ENCODE measurements at places on chromosomes 4 and X.

GRCh38 chrX:57951666-57952319, 41.5 kb upstream of the ZXDA start:
- DNase-seq = no peak

DNA sequence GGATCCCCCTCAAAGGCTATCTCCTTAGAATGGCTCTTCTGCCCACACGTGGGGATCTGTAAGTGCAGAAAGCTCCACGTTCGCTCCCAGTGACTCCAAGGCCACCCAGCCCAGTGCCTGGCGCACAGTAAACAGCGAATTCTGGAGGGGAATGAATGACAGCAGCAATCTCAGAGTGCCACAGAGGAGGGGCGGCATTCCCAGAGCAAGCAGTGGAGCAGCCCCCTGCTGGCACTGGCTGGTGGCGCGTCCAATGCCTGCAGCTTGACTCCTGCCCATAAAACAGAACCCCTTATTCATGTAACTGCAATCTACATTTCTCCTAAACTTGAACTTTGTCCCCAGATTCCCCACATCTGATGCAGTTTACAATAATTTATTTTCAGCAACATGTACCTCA, 6.9 kb upstream of the HELT start:
- DNase-seq = no peak

- no peak for DNase-seq
Observed at GRCh38 chr4:72555377-72555831, 13.6 kb downstream of the ADAMTS3 start.

- no peak for DNase-seq
Observed at GRCh38 chrX:16671005-16671404, 21.0 kb downstream of the S100G start.

DNA sequence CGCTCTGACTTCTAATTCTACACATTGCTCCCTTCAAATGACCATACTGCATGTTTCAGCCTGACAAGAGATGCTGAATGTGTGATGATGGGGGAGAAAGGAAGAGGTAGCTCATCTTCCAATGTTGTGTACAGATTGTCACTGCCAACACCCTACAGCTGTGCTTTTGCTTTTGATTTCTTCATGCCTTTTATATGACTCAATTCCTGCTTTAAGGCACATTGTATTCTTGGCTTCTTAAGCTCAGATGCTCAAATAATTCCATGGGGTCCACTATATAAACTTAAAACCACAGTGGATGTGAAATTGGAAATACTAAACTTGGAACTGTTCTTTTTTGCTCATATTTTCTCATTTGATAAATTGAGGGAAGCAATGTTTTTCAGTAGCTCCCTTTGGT, 183.2 kb upstream of the WDFY3 start:
- DNase-seq = no peak

- DNase-seq = peak; percentile 35
Observed at GRCh38 chrX:130170752-130171445, 863 bp upstream of the RAB33A start.

DNA sequence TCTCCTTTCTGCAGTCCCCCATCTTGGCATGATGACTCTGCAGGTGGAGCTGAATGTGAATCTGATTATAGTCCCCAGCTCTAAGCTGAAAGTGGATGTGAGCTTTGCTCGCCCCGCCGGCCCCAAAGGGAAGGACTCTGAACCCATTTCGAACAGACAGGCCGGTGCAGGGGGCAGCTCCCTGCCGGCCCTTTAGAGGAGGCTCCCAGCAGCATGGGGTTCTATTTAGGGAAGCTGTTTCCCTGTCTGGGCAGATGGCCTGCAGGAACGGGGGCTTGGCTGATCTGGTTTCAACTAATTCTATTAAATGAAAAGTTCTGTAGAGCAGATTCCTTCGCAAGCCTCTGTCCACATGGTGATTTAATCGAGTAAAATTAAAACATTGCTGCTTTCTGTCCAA, 104.8 kb upstream of the MSX1 start:
- DNase-seq = no peak

- DNase-seq = no peak
Observed at GRCh38 chr4:107900508-107900907, 30.8 kb upstream of the CYP2U1 start.

DNA sequence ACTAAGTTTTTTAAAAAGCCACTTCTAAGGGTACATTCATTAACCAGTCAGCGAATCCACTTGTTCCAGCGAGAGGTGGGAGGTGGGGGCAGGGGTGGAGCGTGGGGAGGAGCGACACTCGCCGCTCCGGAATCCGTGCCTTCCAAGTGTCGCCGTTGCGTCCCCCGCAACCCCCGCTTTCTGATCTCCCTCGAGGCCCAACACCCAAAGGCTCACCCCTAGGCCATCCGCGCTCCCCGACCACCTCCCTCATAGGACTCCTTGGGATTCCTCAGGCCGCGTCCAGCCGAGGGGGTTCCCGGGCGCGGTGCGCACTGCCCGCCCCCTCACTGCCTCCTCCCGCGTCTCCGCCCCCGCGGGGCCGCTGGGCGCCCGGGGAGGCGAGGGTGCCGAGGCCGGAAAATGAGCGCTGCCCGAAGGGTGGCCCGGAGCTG, 108.1 kb upstream of the STOX2 start:
- peak; percentile 49 for DNase-seq

Measured in heart left ventricle (tissue), 16 donors.